NCI-H510A (cell line): ENCODE measurements at places on chromosomes 6 and 20.

- no peak for DNase-seq
Observed at GRCh38 chr6:168666699-168667427, 225.9 kb downstream of the SMOC2 start.

DNA sequence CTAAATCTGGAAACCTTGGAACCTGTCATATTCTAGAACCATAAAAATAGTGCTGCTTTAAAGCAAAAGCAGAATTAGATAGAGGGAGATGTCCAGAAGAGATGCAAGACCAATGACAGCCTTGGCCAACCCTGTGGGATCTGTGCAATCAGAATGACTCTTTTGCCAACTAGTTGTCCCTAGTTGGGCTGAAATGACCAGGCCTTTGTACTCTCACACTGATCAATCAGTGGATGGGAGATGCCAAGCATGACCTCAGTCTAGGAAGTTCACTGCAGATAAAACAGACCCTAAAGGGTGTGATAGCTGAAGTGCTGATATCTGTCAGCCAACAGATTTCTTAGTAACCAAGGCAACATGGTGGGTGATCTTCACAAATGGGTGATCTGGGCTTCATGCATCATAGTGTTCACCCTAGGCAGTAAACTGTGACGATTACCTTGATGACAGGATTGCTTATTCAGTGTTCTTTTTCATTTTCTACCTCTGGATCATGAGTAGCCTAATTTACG lies 52.1 kb downstream of the BCKDHB start:
- DNase-seq, result no peak

- DNase-seq, result no peak
Observed at GRCh38 chr6:33418690-33419291, 884 bp upstream of the CUTA start.

- no peak for DNase-seq
Observed at GRCh38 chr6:2133716-2134310, 111.6 kb downstream of the GMDS start.

DNA sequence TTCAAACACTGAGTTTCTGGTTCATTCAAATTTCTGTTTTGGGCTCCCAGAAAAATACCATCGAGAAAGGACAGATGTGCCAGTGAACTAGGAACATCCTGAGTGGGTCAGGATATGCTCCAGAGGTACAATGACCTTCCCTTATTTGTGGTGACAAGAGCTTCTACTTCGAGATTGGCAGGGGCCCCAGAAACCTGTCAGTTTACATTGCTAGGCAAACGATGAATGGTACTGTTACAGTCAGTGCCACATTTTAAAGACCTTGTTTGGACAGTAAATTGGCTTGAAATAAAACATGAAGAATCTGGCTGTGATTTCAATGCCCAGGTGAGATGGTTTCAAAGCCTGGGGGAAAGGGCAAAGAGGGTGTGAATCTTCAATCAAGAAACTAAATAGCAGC lies 454.5 kb upstream of the ID4 start:
- DNase-seq, result no peak

DNA sequence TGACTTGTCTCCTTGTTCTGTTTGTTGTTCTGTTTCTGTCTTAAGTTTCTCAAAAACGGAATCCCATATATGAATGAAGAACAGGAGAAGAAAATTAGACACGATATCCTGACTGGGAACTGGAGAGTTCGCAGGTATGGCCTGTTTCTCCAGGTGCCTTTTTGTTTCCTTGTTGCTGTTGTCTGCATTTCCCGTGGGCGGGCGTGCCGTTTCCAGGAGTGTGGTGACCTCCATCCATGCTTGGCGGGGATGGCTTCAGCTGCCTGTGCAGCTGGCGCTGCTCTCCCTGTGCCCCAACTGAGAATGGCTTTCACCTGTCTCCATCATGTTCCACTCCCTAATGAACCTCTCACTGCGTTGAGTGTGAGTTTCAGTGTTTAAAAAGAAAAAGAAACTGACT lies 4.4 kb downstream of the PNLDC1 start:
- no peak for DNase-seq

DNA sequence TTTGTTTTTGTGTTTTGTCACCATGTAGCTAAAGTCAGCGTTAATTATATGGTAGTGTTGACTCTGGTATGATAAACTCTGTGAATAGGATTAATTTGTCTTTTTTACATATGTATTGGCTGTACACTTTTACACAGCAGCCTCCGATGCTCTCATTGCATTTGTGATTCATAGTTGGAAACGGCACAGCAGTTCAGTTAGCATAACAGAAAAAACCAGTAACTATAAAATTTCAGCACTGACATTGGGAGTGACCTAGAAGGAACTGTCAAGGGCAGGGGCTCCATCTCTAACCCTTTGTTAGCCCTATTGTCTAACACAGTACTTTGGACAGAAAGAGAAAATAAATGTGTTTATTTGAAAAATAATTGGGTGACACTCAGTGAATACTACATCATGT lies 5.6 kb upstream of the BEND6 start:
- no peak for DNase-seq

DNA sequence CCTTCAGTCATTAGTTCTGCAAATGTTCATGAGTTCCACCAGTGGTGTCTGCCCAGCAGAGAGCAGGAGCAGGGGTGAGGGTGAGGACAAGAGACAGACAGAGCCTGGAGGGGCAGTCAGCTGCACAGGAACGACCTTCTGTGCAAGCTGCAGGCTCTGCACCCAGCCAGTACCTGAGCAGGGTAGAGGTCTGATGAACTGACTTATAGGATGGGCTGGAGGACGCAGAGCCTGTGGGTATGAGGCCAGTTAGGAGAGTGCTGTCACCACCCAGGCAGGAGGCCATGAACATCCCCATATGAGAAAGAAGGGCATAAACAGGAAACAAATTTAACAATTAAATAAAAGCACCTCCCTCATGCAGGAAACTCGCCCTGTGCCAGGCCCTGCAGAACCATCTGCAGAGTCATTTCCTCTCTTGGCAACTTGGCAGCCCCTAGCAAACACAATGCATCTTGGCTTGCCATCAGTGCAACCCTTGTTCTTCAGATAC lies 17.9 kb downstream of the C6orf15 start:
- DNase-seq, result no peak
